NCI-H1417 (cell line): ENCODE measurements at places on chromosomes 2 and 18.

DNA sequence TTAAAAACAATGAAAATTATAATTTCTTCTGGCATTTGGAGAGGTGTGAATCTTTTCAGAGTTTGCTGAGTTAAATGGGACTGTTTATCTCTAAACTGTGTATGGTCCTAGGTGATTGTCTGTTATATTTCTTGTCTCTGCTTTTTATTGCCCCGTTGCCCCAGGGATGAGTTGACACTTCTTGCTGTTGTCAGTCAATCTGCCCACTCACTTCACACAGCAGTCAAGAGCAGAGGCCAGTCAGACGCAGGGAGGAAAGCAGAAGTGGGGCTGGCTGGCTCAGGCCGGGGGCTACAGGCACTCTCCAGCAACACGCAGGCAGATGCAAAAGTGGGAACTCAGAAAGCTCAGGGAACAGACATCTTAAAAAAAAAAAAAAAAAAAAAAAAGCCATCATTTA is 365.2 kb downstream of the CLIP4 start:
- no peak for DNase-seq

- DNase-seq: no peak
These were observed 75.8 kb upstream of the SPATS2L start for GRCh38 chr2:200230716-200231115.

GRCh38 chr2:186399082-186399644 is 86.9 kb upstream of the ZC3H15 start:
- no peak for DNase-seq

DNA sequence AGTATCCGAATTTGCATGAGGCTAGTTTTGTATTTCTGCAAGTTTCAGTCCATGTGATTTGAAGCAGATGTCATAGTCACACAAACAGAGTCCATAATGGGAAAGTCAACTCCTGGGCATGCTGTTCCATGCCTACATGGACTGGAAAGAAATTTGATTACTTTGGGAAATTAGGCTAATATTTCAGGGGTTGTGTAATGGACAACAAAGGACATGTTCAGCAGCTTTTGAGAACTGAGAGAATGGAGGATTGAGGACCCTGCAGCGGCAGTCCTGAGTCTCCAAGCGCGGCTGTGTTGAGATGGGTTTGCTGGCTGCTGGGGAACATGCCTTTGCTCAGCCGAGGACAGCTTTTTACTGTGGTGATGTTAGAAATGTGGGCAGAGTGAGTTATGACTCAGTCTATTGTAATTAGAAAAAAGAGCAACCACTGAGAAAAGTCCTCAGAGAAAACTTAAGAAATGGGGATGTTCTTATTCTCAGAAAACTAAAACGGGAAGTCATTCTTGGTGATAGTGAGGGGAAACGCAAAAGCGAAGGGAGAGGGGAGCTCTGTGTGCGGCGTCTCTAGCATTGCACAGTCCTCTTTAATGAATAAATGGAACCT is 149.2 kb downstream of the FAM210A start:
- DNase-seq: no peak

- DNase-seq: no peak
These were observed 198.8 kb downstream of the L3MBTL4 start for GRCh38 chr18:6215888-6216287.

DNA sequence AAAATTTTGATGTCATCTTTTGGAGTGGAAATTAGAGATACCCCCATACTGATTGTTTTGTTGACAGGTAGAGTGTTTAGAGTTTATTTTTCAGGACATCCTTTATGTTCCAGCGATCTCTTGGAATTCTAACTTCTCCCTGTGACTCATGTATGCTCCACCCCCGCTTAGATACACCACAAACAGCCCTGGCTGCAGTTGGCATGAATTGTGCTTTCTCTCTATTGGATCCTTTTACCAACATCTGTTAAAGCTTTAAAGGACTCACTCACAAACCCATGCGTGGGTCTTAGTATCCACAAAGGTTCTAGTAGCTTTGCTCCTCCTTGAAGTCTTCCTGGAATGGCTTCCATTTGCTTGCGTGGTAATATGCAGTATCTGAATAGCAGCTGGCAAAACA is 409.5 kb upstream of the POU3F3 start:
- DNase-seq: no peak

- no peak for DNase-seq
These were observed 6.7 kb downstream of the PLA2R1 start for GRCh38 chr2:160055726-160056108.

- DNase-seq: no peak
These were observed 115.5 kb upstream of the GLI2 start for GRCh38 chr2:120620025-120620793.

- DNase-seq: peak; percentile 22
These were observed 127.5 kb upstream of the TNP1 start for GRCh38 chr2:216987252-216987821.

DNA sequence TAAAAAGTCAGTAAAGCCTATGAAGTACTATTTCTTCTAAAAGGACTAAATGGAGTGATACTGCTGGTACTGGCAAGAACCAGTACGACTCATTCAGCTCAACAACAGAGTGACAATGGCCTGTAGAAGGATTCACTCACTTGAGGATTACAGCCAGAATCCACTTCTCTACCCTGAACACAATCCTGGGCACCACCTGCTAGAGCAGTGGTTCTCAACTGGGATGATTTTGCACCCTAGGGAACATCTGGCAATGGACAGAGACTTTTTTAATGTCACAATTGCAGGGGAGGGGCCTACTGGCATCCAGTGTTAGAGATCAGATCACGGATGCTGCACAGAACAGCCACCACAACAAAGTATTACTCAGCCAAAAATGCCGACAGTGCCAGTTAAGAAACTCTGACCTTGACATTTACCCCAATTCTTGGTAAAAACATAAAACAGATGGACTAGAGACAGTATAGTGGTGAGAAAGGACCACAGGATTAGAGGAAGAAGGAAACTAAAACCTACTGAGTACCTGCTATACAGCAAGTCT is 5.0 kb downstream of the SPIRE1 start:
- no peak for DNase-seq

DNA sequence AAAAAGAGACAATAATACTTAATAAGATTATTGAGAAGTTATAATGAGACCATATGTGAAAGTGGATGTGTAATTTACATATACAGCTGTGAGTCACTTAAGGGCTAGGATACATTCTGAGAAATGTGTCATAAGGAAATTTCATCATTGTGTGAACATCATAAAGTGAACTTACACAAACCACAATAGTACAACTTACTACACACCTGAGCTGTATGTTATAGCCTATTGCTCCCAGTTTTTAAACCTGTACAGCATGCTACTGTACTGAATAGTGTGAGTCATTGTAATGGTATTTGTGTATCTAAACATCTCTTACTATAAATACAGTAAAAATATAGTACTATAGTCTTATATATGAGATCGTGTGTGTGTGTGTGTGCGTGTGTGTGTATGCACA is 1420.3 kb upstream of the PIK3C3 start:
- no peak for DNase-seq

- DNase-seq: no peak
These were observed 12.4 kb downstream of the TNS1 start for GRCh38 chr2:217990389-217990788.

DNA sequence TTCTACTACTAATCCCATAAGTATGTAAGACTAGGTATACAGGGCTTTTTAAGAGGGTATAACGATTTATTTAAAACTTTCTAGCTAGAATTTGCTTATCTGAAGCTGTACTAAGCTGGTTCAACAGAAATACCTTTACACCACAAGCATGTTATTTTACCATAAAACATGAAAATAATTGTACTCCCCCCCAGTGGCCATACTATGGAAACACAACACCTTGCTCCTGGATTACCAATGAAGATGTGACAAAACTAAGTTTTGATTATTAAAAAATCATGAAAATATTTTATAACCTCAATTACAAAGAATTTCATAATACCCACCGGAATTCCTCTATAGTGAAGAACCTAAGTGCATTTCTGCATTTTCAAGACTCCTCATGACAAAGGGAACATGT is 27.3 kb downstream of the LPIN2 start:
- DNase-seq: no peak
